Endothelial cell of umbilical vein (primary cell): ENCODE measurements at places on chromosomes 16 and 17. TPM values are rescaled to one million over a fixed set of nuclear protein-coding genes. Genes with fewer than 3 reads are reported as not detected.

SULT1A2 gene
- total RNA-seq, result not detected in 2 replicates

SLC5A10 gene
- not detected in 2 replicates for total RNA-seq

KCNAB3 gene
- 2.4 and 4.2 TPM in 2 replicates for total RNA-seq

ZNF75A gene
- 28.0 and 28.4 TPM in 2 replicates for total RNA-seq

CRHR1 gene
- total RNA-seq, result not detected in 2 replicates

GPRC5B gene
- 24.3 and 42.3 TPM in 2 replicates for total RNA-seq
